ENCODE measurements at places on chromosomes 5 and 9.

- no peak for DNase-seq
Observed at GRCh38 chr5:140548300-140548688, 832 bp downstream of the EIF4EBP3 start.

DNA sequence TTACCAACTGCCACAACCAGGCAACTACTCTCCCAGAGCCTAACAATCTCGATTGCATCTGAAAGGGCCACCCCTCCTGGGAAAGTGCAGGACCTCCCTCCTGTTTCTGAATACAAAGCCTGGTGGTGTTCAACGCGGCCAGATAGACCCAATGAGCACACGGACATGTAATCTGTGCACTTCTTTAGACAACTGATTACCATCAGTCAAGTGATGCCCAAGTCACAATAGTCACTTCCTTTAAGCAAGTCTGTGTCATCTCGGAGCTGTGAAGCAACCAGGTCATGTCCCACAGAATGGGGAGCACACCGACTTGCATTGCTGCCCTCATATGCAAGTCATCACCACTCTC lies 739 bp downstream of the C9orf72 start:
- peak; percentile 62 for DNase-seq

- peak; percentile 97 for DNase-seq
Observed at GRCh38 chr9:113410207-113410864, at the start of the genes C9orf43 and POLE3. Gene C9orf43, plus strand, starts transcription at chr9:113410747. Its CDS starts 2,747 bp downstream, at chr9:113413494. Gene POLE3, minus strand, starts transcription at chr9:113410675. Its CDS starts 382 bp downstream, at chr9:113410293.

GRCh38 chr5:52840277-52841050 lies 52.7 kb downstream of the ITGA1 start:
- no peak for DNase-seq

GRCh38 chr9:70003901-70004714 lies 39.5 kb upstream of the MAMDC2 start:
- no peak for DNase-seq

- no peak for DNase-seq
Observed at GRCh38 chr9:86099701-86100364, 475 bp upstream of the GOLM1 start.

DNA sequence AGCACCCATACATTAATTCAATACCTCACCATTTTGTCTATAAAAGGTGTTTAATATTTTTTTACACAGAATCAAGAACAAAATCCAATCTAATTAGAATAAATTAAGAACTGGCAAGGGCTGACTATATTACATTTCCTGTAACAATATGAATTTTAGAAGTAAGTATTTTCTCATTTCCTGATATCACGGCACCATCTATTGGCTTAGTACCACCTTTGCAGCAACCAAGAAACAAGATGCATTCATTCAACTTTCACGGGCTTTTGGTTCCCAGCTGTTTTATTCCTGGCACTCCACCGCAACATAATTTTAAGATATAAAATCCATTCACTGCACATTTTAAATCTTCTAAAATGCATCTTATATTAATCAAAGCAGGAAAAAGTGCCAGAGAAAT lies 20.6 kb downstream of the PSMB7 start:
- DNase-seq: no peak

DNA sequence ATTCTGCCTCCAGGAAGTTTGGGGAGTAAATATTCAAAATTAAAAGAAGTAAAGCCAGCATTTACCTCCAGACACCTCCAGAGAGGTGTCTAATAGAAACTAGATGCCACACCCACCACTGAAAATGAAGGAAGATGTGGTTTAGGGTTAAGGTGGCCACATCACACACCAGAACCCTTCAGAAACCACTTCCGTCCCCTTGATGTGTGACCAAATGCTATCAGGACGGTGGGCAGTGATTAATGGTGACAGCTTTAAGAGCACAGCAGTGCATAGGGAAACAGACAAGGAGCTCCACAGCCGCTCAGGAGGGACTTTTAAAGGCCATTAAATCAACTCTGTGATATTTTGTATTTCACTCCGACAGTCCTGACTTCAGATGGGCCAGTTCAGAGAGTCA lies 295.2 kb downstream of the BRINP1 start:
- DNase-seq: no peak

- no peak for DNase-seq
Observed at GRCh38 chr5:2300861-2301574, 418.3 kb upstream of the IRX4 start.

DNA sequence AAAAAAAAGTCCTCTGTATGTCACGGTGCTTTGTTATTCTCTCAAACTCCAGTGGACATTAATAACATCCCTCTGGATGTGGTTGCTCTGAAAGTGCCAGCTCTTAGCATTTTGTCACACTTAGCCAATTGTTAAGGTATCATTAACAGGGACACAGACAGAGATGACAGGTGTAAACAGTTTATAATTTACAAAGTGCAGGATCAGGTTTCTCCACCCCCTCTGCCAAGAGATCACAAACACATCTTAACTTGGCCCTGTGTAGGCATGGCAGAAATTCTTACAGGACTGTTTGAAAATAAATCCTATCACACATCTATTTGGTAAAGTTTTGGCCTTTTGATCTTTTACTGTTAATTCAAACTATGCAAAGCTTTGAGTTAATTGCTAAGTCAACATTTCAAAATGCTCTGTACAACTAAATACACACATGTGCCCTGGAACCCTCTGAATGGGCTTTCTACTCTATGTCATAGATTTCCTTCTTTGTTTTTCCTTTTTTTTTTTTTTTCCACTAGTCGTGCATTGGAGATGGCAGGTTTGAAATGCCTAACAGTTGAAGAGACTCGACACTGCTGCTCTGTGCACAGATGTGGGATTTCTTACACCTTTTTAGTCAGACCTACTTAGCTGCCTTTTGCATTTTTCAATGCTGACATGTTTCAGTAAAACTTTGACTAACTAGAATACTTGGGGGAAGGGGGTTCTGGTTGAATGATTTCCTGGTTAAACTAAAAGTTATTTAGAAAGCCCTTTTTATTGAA lies 41.7 kb downstream of the SEMA6A start:
- no peak for DNase-seq

GRCh38 chr5:147170603-147171002 lies 64.2 kb upstream of the STK32A start:
- DNase-seq: no peak

DNA sequence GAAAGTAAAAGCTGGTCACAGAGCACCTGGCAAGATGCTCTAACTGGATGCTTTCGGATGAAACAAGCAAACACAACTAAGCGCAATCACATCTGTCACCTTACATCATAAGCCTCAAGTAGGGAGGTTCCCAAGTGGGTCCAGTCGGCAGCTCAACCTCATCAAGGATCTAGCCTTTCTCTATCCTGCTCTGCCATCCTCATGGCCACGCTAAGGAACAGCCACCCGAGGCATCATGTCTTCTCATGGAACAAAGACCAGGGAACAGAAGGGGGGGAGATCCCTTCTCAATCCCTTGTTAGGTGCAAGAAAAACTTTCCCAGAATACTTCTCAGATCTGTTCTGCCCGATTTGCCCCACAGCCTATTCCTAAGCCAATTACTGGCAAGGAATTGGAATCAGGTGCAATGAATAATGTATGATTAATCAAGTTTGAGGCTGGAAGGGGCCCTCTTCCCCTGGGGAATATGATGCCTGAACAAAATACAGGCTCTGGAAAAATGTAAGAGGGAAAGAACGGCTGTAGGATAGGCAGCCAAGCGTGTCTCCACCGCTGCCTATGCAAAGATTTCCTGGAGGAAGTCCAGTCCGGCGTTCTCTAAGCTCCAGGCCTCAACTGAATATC lies 1.3 kb upstream of the HABP4 start:
- DNase-seq: no peak

GRCh38 chr9:116003397-116003796 lies 150.2 kb upstream of the PAPPA start:
- no peak for DNase-seq

- peak; percentile 82 for DNase-seq
Observed at GRCh38 chr5:39424736-39425637, at the start of gene DAB2. Gene DAB2, minus strand, starts transcription at chr5:39424980. Its CDS starts 30,660 bp downstream, at chr5:39394320.

DNA sequence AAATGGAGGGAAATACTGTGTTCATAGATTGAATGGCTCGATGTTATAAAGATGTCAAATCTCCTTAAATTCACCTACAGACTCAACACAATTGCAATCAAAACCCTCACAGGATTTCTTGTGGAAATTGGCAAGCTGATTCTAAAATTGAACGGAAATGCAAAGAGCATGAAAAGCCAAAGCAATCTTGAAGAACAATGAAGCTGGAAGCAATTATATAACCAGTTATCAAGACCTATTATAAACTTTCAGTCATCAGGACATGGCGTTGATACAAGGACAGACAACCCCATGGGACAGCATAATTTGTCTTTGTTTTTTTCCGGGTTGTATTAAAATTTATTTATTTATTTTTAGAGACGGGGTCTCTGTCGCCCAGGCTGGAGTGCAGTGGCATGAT lies 53.5 kb upstream of the OTULINL start:
- DNase-seq: no peak

DNA sequence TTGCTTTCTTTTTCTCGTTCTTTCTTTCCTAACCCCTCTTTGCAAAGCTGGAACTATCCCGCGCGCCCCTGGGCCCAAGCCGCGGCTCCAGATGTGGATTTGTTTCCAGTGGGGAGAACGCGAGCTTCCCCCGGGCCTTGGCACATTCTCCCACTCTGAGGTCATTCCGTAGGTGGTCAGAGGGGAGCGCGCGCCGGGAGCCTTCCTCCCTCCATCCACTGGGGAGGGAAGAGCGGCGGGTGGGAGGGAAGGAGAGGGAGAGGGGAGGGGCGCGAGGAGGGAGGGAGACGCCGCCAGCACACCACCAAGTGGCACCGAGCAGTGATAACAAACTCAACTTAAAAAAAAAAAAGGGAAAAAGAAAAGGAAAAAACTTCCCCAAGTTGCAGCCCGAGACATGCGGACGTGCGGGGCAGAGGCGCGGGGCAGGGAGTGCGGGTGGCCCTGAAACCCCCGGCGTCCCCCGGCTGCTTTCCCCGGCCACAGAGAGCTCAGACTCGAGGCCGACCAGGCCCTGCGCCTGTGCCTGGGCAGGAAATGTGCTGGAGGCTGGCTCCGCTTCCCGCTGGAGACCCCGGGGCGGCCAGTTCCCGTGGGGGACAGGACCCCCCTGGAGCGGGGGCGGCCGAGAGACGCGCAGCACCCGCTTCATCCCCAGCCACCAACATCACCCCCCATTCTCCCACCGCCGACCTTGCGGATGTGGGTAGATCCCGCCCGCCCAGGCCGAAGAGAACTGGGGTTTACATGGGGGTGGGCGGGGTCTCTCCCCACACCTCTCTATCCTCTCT lies 3.1 kb downstream of the IER5L start:
- DNase-seq: peak; percentile 50

All from midbrain (tissue), 1 donor.